ENCODE measurements at places on chromosomes 12 and 14. TPM values are rescaled to one million over a fixed set of nuclear protein-coding genes. Genes with fewer than 3 reads are reported as not detected.

- DNase-seq: no peak
Observed at GRCh38 chr14:70713511-70713916, 71.8 kb downstream of the TTC9 start.

DNA sequence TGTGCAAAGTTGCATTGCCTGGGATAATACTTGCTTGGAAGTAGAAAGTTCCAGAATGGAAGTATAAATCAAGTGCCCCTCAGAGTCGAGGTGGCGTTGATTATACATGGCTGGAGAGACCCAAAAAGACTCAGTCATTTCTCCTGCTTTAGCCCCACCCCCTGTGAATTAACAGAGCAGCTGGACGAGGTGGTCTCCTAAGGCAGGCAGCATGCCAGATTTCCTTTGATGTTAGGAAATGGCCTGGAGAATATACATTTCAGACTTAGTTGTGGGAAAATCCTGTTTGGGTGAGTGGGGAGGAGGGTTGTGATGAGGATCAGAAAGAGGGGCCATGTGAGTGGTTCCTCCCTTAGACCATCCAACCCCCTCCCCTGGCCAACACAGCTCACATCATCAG is 406.1 kb upstream of the TMPO start:
- DNase-seq: no peak

- DNase-seq: no peak
Observed at GRCh38 chr12:100058482-100059029, 73.8 kb upstream of the ANKS1B start.

DNA sequence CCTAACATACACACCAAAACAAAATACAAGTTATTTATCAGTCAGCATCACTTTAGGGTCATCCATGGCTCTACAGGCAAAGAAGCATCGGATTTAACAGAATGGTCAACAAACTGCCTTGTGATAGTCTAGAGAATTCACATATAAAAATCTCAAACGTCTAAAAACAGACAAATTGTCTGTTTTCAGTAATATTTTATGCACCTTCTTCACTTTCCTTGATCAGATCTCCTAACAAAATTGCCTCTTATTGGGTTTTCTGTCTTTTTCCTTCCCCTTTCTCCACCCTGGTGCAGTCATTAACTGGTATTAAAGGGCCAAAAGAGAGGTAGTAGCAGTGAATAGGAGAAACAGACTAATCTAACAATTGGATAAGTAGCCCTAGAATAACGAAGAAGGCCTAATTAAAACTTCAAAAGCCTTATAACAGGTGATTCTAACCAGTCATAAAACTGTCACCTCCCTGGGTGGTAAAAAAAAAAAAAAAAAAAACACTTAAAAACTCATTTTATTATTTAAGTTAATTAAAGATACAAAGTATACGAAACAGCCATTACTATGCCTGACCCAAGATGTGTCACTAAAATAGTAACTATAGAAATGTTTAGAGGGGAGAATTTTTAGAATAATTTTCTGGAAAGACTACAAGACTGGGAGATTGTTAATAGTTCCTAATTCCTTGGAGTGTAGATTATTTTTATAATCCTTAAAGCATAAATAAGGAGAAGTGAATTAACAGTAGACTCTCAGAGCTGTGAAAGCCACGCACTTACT is 1.5 kb downstream of the KIF21A start:
- no peak for DNase-seq

DNA sequence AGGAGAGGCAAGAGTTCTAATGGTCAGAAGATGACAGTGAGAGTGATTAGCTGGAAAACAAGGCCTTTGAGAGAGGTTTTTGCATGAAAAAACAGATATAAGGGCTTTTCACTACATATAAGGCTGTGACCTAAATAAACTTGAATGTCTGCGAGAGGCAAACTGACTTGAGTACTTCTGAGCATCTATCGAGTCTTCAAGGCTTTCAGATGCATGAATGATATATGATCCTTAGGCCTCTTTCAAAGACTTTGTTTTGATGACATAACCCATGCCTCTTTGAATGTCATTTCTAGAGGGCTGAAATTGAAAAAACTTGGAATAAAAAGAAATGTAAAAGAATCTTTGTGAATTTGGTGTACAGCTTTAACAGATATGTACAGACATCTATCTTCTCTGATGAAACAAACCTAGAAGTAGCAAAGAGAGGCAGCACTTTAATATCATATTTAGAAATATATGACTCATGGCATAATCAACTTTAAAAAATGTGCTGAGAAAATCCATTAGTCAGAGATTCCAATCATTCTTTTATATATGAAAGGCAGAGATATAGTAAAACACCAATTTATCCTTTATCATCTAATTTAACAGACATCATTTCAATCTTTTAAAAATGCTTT is 72.6 kb downstream of the PPM1H start:
- no peak for DNase-seq

DNA sequence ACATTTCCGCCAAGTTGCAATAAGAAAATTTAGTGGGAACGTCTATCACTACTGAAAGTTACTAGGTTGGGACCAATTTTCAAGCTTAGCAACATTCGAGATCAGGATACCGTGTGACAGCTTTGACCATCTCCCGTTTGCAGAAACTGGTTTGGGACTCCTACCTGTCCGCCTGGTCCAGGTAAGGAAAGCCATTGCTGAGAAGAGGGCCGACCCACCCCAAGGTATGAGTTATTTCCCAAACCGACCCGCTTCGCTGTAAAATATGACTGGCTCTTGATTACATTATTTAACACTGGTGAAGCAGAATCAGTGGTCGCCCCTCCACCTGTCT is 271 bp downstream of the DNAI7 start:
- DNase-seq: no peak

DNA sequence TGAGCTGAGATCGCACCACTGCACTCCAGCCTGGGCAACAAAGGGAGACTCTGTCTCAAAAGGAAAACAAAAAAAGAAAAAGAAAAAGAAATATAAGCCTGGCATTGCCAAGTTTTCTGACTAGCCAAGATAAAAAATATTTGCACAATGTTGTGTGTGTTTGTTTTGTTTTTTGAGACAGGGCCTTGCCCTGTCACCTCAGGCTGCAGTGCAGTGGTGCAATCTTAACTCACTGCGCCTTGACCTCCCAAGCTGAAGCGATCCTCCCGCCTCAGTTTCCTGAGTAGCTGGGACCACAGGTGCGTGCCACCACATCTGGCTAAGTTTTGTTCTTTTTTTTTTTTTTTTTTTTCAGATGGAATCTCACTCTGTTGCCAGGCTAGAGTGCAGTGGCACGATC is 5.5 kb upstream of the C12orf43 start:
- no peak for DNase-seq

DNA sequence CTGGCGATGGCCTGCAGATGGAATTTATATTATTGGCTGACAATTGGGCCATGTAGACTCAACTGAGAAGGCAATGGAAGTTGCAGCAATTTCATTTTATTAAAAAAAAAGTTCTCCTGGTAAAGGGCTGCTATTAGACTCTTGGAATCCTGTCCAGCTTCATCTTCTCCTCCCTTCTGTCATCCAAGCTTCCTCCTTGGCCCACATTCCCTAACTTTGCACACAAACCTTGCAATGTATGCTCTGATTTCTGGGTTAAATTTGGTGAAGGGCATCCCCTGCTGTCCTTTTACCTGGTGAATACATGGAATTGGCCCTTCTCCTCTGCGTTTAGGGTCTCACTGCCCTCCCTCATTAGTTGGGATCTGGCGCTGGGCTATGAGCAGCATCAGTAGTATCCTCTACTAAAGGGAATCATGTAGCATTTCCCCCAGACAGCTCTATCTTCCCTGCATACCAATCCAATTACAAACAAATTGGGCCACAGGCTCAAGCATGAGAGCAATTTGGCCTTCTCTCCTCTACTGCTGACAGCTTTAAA is 336.9 kb downstream of the BMP4 start:
- no peak for DNase-seq

GRCh38 chr12:62686938-62687337 is 220.3 kb downstream of the MON2 start:
- DNase-seq: no peak

DNA sequence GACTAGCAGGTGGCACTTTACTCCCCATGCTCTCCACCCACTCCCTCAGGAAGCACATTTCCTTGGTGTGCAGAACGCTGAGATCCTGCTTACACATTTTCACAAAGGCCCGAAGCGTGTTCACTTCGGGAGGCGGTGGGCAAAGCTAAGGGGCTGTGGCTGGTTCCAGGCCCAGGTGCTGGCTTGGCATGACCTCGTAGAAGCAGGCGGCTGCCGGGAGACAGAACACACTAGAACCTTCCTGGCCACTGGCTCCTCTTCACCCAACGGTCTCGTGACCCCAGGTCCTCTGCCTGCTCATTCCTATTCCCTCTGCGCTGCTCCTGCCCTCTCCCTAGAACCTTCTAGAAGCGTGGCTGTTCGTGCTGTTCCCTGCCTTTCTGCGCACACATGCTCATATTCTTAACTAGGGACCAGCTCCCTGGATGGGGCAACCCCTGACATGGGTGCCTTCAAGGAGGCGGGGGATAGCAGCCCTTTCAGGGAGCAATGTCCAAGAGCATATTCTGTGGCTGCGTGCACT is 43.3 kb downstream of the ATP23 start:
- no peak for DNase-seq

GRCh38 chr12:48422060-48422459 is 50.3 kb upstream of the ANP32D start:
- no peak for DNase-seq

- no peak for DNase-seq
Observed at GRCh38 chr14:70043001-70043400, 145.8 kb downstream of the SLC8A3 start.

DNA sequence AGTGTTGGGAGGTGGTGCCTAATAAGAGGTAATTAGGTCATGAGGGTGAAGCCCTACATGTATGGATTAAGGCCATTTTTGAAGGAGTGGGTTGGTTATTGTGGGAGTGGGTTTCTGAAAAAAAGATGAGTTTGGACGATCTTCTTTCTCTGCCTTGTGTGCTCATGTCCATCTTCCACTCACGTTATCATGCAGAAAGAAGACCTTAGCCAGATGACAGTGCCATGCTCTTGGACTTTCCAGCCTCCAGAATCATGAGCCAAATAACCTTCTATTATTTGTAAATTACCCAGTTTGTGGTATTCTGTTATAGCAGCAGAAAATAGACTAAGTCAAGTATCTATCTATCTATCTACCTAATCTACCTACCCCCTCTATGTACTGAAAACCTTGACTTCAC is 71.9 kb downstream of the SDR9C7 start:
- no peak for DNase-seq

DNA sequence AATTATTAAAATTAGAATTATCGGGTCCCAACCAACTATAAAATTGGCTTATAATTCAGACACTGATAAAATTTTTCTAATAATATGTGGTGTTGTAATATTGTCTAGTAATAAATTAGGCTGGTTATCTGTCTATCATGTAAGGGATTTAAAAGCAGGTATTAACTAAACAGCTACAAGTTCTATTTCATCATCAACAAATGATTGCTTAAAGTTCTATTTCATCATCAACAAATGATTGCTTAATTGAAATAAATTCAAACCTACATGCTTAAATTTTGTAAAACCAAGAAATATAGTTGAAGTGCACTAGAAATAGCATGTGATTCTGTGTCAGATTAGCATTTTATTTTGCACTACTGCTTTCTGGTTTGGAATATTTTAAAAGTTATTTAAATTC is 34.1 kb downstream of the SLCO1A2 start:
- DNase-seq: no peak

- peak; percentile 66 for DNase-seq
Observed at GRCh38 chr12:9244894-9245293, 36.7 kb upstream of the PZP start.

DNA sequence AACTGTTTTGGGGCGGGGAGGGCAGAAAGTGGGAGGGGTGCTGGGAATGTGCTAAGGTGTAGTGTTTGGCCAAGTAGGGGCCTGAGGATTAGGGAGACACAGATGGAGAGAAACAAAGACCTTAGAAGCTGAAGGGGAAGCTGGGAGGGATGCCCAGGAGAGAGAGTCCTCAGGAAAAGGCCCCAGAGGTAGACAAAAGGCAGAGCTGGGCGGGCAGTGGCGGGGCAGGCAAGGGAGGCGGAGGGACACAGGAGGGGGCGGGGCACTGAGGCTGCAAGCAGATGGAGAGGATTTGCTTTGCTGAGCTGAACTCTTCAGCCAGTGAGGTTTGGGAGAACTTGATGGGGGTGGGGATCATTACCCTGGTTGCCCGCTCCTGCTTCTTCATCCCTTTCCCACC is 2.8 kb downstream of the PTMS start:
- DNase-seq: no peak

GRCh38 chr12:15273896-15274295 is 48.4 kb upstream of the PTPRO start:
- no peak for DNase-seq

GRCh38 chr12:75921622-75922289 is 109.8 kb downstream of the PHLDA1 start:
- DNase-seq: no peak

DNA sequence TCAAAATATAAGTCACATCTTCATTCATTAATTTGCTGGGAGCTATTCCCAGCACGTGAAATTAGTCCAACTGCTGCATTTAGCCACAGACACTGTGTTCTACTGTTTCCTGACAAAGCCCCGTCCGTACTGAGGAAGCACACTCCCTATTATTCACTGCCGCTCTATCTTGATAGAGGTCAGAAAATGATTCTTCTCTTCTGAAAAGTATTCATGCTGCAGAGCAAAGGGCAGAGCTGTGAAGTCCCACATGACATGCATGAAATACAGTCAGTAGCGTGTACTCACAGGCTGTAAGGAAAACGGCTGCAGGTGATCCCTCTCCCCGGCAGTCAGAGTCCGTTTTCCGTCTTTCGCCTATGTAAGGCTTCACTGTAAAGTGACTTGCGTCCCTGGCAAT is 302.5 kb upstream of the FKBP4 start:
- DNase-seq: no peak

DNA sequence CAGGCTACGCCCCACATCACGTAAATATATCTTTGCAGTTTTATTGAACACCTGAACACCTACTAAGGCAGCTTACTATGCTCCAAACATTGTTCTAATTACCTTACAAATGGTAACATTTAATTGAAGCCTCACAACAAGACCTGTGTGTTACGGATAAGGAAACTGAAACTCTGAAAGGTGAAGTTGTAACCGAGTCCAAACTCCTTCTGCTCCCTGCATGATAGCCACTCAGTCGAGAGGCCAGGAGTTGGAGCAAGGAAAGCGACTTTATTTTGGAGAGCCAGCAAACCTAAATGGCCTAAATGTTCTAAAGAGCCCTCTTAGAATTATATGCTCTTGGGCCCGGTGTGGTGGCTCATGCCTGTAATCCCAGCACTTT is 12.6 kb upstream of the TRPV4 start:
- no peak for DNase-seq

The TAS2R19 gene
- total RNA-seq: 3.9 TPM

The AMIGO2 gene
- total RNA-seq: 13.6 TPM

The SAMD15 gene
- 0.28 TPM for total RNA-seq

The PRB2 gene
- not detected for total RNA-seq

The RNASE7 gene
- total RNA-seq: not detected

The ANKLE2 gene
- 155 TPM for total RNA-seq

The TSPAN8 gene
- total RNA-seq: not detected

The C3AR1 gene
- total RNA-seq: 0.73 TPM

The RNF212B gene
- total RNA-seq: not detected

The ALDH6A1 gene
- 10.8 TPM for total RNA-seq

The SPIC gene
- total RNA-seq: not detected

The IRAK3 gene
- 1.8 TPM for total RNA-seq

The ANKRD33 gene
- not detected for total RNA-seq

The RND1 gene
- total RNA-seq: 5.7 TPM

The CD69 gene
- 111 TPM for total RNA-seq

The ASCL1 gene
- not detected for total RNA-seq

The TPH2 gene
- not detected for total RNA-seq

The SERPINA10 gene
- total RNA-seq: not detected

The EPYC gene
- not detected for total RNA-seq
